Stimulated activated CD4-positive, alpha-beta T cell treated with anti-CD3 and anti-CD28 coated beads, Interleukin-4, amount 100 ng/mL, for 48 hours (primary cell): ENCODE measurements at places on chromosomes 6 and 20.

DNA sequence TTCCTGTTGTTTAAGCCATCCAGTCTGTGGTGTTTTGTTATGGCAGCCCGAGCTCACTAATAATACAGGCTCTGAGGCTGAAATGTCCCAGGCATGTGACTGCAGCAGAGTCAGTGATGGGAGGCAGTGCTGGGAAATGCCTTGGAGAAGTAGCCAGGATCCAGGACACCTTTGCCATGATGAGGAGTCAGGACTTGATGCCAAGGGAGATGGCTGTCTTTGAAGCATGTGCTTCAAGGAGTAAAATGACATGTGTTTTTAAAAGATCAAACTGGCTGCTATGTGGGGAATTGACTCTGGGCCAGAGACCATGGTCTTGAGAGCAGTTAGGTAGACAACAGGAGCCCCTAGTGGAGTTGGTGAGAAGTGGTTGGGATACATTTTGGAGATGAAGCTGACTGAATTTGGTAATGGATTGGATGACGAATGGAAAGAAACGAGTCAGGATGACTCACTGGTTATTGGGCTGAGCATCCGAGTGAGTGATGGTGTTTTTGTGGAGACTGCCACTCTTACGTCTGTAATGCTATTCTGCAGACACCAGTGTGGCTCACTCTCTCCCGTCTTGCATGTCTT lies 322.2 kb downstream of the PLCB1 start:
- DNase-seq, result no peak

GRCh38 chr6:103872678-103873077 lies 987.0 kb downstream of the HACE1 start:
- no peak for DNase-seq

DNA sequence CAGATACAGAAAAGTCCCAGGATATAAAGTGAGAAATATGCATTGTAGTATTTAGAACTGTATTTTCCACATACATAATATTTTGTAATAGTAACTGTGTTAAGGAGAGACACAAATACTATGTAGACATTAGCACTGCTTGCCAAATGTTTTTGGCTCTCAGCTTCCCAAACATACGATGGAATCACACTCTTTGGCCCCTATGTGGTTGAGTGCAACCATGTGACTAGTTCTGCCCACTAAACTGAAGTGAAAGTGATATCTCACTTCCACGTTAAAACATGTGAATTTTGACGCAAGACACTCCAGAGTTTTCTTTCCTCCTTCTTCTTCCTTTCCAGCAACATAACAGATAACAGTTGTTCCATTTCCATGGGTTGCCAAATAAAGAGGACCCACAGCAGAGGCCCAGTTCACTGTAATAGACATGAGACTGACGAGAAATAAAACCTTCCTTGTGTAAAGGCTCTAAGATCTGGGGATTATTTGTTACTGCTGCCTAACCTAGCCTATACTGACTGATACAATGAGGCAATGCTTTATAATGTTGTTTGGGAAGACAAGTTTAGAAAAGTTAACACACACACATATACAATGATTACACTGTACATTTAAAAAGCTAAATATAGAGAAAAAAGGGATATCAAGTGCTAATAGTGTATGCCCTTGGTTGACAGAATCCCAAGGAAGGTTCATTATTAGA lies 97.2 kb downstream of the PTPRT start:
- DNase-seq, result no peak

DNA sequence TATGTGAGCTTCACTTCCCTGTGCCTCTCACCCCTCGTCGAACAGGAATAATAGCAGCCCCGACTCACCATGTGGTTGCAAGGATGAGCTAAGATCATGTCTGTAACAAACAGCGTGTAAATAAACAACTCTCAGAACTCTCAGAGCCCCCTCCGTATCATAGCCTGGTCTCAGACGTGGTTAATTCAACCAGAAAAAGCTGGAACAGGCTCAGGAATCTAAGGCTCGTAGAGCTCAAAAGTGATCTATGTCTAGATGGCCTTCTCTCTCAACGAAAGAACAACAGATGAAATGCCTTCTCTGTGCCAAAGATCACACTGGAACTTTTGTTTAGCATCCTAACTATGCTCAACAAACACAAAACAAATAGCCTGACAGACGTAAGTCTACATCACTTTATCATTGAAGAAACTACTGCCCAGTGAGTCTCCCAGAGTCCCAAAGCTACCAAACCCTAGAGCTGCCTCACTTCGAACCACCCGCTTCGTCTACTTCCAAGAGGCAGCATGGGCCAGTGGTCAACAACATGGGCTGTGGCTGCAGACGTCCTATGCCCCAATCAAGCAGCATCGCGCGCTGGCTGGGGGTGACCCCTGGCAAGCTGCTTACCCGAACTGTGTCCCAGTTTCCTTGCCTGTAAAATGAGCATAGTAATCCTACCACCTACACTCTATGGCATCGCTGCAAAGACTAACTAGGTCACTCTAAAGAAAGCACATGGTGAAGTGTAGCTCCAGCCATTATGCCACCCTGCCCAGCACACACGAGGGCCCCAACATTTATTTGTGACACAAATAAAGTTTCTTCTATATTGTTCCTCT lies 35.1 kb downstream of the NFATC2 start:
- DNase-seq, result no peak

GRCh38 chr6:167565884-167566599 lies 241.2 kb downstream of the TTLL2 start:
- no peak for DNase-seq

- no peak for DNase-seq
Observed at GRCh38 chr6:162395181-162395580, 332.4 kb downstream of the PRKN start.

DNA sequence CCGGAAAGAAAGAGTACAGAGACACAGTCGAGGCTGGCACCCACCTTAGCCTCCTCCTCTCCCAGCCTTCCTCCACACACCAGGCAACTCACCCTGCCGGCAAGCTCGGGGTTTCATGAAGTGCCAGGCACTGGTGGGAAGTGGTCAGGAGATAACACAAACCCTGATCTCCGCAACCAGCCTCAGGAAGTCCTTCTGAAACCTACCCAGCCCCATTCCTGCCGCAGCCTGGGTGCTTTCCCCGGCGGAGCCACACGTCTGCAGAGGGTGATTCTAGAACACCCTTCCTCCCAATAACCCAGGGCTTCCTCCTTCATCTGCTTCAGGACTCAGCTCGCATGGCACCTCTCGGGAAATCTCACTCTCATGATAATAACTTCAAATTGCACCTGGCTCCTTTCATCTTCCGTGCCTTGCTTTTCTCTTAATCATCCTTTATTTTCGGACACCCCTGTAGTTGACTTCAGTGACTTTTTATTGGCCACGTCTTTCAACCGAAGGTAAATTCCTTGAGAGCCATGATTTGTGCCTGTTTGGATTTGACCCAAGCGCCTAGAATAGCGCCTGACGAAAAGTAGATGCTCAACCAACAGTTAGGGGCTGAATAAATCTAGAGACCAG lies 8.7 kb upstream of the HLA-E start:
- DNase-seq, result no peak

DNA sequence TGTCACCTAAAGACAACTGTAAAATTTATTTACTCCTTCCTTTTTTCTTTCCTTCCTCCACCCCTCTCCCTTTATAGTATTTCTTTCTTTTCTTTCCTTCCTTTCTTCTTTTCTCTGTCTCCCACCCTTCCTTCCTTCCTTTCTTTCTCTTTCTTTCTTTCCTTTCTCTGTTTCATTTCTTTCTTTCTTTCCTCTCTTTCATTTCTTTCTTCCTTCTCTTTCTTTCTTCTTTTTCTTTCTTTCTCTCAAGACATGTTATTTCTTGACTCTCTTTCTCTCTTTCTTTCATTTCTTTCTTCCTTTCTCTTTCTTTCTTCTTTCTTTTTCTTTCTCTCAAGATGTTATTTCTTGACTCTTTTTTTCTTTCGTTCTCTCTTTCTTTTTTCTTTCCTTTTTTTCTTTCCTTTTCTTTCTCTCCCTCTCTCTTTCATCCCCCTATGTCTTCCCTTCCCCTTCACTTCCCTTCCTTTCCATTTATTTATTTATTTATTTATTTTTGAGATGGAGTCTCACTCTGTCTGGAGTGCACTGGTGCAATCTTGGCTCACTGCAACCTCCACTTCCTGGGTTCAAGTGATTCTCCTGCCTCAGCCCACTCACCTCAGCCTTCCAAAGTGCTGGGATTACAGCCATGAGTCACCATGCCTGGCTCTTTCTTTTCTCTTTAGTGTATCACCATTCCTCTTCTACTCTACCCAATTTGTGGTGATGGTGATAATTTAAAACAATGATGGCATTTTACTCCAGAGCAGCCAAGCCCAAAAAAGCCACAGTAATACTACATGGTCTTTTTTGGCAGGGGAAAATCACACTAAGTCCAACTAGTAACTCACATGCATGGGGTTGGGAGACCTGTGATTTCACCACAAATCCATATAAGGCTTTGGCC lies 188.2 kb downstream of the ADGRG6 start:
- no peak for DNase-seq

DNA sequence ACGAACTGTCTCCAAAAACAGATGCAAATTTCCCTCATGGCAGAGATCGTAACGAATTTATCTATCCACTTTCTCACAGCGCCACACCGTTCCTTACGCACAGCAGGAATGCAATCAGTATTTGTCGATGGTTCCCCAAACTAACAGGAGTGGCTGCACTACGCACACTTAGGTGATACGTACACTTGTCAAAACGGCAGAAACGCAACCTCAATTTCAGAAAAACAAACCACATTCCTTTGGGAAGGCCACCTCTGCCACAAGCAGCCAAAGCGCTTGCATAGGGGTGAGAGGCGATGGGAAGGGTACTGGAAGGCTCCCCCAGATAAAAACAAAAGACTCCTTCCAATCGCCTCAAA lies 638 bp downstream of the MDN1 start:
- no peak for DNase-seq

GRCh38 chr20:44195605-44196004 lies 8.6 kb upstream of the JPH2 start:
- no peak for DNase-seq

- no peak for DNase-seq
Observed at GRCh38 chr6:150235218-150235617, 92.4 kb downstream of the PPP1R14C start.

GRCh38 chr6:18897350-18897749 lies 510.2 kb downstream of the RNF144B start:
- DNase-seq, result no peak

GRCh38 chr6:129269076-129269475 lies 386.1 kb downstream of the LAMA2 start:
- no peak for DNase-seq

GRCh38 chr6:34462551-34462971 lies 3.3 kb upstream of the PACSIN1 start:
- DNase-seq, result no peak

DNA sequence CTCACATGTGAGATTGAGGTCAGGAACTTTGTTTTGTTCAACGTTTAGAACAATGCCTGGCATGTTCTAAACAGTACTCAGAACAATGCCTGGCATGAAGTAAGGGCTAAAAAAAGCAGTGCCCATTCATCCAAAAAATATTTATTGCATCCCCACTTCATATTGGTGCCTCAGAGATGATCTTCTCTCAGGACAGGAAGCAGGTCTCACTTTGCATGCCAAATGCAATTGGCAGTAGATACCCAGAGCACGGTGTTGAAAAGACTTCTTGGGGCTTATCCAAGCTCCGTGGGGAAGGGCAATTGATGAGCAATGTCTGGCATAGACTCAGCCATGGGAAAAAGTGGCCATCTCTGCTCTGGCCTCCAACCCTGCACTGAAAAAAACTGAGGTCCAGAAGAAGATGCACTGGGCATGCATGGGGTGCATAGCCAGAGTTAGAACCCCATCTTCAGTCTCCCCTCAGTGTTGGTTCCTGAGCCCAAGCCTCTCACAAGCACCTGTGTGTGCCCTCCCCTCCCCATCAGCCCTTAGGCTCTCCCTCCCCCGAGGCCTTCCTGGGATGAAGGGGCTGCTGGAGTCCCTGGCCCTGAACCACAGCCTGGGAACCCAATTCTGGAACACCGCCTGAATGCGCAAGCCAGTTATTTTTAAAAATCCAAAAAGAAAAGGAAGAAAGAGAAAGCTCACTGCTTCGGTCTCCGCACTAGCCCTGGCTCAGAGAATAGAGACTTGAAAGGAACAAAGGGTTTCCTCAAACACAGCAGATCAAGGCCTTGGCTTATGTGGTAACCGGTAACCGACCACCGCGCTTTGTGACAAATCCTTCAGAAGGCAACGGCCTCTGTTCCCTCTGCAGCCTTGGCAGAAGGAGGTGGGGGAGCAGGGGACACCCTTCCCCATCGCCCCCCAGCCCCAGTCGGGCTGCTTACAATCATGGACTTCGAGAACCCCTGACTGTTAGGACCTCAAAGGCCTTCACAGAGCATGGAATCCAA lies 78.5 kb upstream of the SIRPA start:
- DNase-seq, result no peak

DNA sequence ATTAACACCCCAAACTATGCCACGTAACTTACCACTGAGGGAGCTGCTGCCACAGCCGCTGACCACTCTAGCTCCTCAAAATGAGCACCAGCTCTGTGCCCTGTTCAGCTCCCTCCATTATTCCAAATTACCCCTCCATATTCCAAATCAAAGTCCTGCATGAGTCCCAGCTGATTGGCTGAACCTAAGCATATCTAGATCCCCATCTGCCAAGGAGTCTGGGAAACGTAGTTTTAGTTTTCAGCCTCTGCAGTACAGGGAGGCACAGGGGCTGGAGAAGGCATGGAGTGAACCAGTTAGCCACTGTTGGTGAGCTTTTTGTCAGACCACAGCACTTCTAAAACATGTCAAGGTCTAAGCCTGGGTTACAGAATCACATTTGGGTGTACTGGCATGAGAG lies 15.9 kb downstream of the UNC5CL start:
- no peak for DNase-seq

- DNase-seq, result no peak
Observed at GRCh38 chr6:148348335-148348734, 5.7 kb downstream of the SASH1 start.

GRCh38 chr20:34164381-34164984 lies 52.4 kb upstream of the EIF2S2 start:
- no peak for DNase-seq

DNA sequence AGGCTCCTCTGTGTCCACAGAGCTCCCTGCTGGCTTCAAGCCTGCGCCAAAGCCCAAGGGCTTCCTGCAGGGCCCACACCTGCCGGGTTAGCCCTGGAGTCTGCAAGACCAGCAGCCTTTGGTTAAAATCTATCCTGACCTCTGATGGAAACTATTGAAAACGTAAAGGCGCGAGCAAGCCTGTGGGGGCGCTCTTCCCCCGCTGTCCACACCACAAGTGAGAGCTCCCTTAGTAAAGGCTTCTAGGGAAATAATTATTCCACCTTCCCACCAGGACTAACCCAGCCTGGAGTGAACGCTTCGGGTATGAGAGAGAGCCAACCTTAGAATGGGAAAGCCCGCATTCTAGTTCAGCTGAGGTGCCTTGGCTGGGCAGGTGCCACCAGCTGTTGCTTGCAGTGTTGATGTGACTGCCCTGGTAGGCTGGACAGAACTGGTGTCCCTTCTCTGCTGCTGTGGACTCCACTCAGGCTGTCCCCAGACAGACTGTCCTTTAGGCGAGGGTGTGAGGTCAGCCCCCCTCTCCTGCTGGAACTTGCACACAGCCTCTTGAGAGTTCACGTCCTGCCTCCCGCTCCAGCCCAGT lies 68.7 kb downstream of the SYTL3 start:
- DNase-seq, result no peak

GRCh38 chr20:7361321-7361720 lies 578.9 kb downstream of the HAO1 start:
- DNase-seq, result no peak
